ENCODE measurements at places on chromosomes 2 and 18. TPM values are rescaled to one million over a fixed set of nuclear protein-coding genes. Genes with fewer than 3 reads are reported as not detected.

DNA sequence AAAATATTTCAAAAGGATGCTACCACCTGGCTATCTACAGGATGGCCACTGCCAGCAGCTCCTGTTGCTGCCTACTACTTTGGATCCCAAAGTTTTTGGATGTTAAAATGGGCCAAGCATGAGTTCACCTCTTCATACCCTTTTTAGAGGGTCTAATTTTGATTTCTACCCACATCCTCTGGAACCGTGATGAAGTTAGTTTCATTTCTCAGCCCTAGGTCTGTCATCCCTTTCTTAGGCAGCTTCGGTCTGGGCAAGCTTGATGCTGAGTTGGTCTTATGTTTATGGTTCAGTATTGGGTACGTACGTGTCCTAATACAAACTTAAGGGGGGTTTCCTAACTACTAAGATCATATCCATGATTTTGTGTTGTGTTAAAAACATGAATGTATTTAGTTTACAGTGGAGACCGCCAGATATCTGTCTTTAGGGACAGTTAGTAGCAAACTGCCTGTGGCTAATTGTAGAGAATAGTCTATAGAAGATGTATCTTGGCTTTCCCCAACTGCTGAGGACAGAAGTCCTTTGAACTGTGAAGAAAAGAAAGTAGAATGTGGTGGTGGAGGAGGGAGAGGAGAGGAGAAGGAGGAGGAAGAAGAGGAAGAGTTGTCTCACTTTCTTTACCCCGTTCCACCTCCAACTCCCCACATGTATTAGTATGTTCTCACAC lies 184.9 kb downstream of the UBE2E3 start:
- no peaks in the 10 kb centered on the region for H3K36me3 ChIP-seq
- H3K27ac ChIP-seq = no peak overlapping the region
- no peaks in the 10 kb centered on the region for H3K4me1 ChIP-seq
- no peak for DNase-seq
- no peak overlapping the region for H3K4me3 ChIP-seq

GRCh38 chr2:133503323-133503722 lies 64.9 kb downstream of the NCKAP5 start:
- no peaks in the 10 kb centered on the region for H3K27me3 ChIP-seq
- DNase-seq = no peak
- peaks cover 11% of the 10 kb centered on the region for H3K4me1 ChIP-seq

GRCh38 chr2:141392517-141393213 lies 738.2 kb downstream of the LRP1B start:
- no peaks in the 10 kb centered on the region for H3K27me3 ChIP-seq
- H3K27ac ChIP-seq = no peak overlapping the region
- no peaks in the 10 kb centered on the region for H3K4me1 ChIP-seq
- no peak overlapping the region for H3K4me3 ChIP-seq

- H3K4me3 ChIP-seq = no peak overlapping the region
- no peaks in the 10 kb centered on the region for H3K36me3 ChIP-seq
- no peaks in the 10 kb centered on the region for H3K27me3 ChIP-seq
- DNase-seq = no peak
Observed at GRCh38 chr18:63795606-63796005, 20.4 kb downstream of the SERPINB7 start.

Gene AOX1
- total RNA-seq = 56.1 TPM

Gene GDF7
- total RNA-seq = 40.7 TPM

Gene MALT1
- total RNA-seq = 28.8 TPM

All from thoracic aorta (tissue), 2 donors.